Breast epithelium (tissue), 4 donors: ENCODE measurements at places on chromosomes 16 and 17.

DNA sequence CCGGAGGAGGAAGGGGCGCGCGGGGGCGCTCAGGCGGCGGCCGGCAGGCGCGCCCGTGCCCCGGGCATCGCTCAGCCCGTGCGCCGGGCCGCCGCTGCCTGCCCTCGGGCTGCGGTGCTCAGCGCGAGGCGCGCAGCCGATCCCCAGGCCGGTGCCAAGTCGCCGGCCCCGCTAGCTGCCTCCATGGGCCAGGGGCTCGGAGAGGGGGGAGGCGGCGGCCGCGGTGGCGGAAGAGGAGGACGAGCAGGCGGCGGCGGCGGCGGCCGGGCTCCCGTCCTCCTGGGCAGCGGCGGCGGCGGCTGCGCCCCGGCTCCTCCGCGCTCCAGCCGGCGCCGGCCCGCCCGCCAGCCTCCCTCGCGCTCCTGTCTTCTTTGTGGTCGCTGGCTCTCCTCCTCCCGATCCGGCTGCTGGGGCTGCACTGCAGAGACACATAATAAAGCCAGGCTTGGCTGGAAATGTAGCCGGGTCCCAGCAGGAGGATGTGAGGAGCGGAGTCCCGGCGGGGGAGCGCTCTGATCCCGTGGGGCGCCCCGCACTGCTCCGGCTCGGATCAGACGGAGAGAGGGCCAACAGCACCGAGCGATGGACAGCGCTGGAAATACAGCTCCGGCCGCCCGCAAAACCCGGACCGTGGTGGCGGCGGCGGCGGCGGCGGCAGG lies 889 bp upstream of the ZNF423 start:
- DNase-seq, result peak; percentile 69

- DNase-seq, result no peak
Observed at GRCh38 chr17:82272495-82273326, 789 bp downstream of the CSNK1D start.

GRCh38 chr17:13485327-13485726 lies 116.4 kb downstream of the HS3ST3A1 start:
- no peak for DNase-seq

DNA sequence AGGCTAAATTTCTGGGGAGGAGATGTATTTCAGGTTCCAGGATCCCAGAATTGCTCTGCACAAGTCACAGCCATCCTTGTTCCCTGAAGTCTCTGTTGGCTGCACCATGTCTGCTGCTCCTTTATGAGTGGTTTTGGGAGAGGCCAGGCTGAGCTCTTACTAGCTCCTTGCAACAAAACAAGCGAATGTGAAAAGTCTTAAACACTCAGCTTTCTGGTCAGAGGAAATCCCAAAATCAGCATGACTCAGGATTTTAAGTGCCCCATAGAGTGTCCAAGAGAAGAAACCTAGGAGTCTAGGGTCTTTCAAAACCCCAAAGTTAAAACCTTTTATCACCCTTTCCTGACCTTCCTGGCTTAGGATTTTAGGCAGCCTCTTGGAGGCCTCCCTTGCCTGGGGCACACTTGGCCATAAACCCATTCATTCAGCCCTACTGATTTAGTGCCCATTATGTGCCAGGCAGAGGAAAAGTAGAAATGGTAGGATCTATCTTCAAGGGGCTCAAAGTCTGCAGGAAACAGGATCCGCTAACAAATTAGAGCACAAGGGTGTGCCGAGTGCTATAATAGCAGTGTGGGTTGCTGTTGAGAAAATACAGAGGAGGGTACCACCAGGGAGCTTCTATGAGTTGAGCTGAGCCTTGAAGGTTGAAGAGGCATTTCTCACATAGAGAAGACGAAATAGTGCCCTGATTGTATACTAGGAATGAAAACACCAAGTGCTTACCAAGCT lies 36.9 kb downstream of the SOST start:
- DNase-seq, result no peak

DNA sequence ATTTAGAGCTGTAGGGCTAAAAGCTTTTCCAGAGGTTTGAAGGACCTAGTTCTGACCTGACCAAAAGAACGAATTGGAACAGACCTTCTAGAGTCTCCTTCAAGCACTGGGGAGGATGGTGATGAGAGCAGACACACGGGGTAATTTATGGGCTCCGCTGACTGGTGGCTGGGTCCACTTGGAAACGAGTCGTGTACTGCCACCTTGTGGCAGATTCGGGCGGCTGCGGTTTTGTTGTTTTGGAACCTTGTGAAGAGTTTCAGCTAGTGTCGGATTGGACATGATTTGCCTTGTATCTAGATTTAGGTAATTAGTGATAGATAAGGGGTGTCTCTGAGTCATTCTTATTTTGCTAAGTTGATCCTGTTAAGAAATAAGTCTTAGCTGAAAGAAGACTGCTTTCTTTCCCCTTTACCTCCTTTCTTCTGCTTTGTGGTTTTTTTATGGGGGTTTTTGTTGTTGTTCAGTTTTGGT lies 98.9 kb downstream of the AATF start:
- peak; percentile 81 for DNase-seq

DNA sequence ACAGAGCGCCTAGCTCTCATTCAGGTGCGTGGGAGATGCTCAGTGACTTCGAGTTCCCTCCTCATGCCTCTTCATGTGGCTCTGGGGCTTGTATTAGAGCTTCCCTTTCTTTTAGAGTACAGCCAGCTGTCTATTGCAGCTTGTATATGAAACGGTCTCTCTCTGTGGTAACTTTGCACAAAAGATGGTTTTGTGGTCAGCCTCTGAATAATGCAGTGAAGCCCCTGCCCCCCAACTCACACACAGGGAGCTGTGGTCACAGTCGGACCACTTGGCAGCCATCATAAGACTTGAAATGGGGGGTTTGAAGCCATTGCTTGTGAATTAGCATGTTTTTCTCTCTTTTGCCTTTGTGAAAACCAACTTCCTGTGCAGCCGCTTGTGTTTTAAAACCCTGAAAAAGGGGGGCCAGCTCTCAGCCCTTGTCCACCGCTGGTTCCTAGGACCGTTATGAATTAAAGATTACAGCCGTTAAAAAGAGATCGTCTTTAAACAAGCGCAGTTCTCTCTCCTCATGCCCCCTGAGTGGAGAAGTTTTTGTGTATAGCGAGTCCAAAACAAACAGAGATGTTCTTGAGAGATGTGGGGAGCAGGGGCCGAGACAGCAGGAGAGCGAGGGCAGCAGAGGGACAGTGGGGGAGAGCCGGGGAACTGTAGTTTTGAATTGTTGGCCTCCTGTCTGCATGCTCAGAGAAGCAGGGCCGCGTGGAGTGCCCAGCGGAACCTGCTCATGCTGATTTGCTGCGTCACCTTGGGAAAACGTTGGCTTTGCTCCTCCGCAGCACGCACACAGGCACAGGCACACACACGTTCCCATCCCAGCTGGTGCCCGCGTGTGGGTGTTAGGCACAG lies 199.0 kb downstream of the MSI2 start:
- DNase-seq, result no peak

DNA sequence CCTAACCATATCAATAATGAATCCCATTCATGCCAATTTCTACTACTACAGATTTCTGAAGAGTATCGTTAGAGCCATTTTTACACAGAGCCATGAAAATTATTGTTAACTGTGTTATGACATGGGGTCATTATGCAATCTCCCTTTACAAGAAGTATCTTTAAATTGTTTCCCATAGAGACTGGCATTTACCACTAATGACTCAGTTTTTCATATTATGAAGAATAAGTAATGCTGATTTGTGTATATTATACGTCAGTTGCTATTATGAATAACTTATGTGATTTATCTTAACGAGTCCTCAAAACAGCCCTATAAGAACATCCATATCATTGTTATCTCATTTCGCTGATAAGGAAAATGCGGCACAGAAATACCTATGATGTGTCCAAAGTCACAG lies 173.8 kb downstream of the KCNJ2 start:
- DNase-seq, result no peak

DNA sequence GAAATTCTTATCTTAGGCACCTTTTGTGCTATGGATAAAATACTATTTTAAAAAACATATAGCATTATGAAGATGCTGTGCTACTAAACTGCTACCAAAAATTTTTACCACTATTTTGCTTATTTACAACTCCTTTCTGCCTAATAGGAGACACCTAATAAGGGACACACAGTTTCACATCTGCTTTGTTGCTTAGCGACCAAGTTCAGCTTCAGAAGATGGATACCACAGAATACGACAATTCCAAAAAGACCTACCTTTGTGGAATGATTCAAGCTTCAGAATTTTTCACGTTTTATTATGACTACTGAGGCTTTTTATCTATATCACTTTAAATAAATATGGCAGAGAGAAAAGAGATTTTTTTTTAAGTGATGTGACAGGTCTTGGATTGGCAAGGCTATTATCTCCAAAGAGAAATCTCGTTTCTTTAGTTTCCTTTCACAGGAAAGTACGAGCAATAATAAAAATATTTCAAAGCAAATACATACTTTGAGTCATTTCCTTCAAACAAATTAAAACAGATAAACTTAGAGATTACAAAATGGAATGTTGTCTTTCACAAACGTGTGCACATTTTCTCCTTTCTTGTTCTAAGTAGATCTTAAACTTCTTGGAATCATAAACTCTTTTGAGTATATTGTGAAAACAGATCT lies 35.4 kb downstream of the SPAG9 start:
- DNase-seq, result no peak

DNA sequence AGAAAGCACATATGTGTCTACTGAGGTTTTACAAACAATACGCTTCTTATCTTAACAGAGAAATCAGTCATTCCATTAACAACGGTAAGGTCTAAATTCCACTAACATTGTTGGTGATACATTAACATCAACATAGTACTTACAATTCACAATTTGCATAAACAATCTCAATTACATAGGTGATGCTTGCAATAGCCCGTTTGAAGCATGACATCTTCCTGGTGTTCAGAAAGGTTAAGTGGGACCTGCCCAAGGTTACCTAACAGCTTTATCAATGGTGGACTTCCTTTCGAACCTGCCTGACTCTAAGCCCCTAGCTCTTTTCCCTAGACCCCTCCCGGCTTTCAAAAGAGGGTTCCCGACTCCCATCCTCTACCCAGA lies 699 bp downstream of the FAM222B start:
- DNase-seq, result no peak

DNA sequence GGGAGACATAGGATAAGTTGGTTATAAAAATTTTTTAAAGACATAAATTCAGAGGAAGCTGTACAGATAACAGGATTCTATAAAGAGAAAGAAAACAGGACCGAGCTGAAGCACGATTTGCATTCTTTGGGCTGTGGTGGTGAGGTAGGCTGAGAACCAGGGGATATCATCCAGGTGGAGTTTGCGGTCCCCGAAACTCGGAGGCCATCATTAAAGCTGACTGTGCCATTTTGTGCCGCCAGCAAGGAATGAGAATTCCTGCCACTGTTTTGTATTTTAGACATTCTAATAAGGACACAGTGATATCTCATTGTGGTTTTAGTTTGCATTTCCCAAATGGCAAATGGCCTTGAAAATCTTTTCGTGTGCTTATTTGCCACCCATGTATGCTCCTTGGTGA lies 197.9 kb downstream of the IRF8 start:
- DNase-seq, result no peak

GRCh38 chr17:15470536-15470935 lies 3.1 kb upstream of the CDRT4 start:
- DNase-seq, result no peak

GRCh38 chr16:62966626-62967025 lies 930.4 kb upstream of the CDH8 start:
- no peak for DNase-seq

GRCh38 chr17:80882323-80882722 lies 109.3 kb upstream of the CHMP6 start:
- no peak for DNase-seq
